Spinal cord (tissue), 10 donors: ENCODE measurements at places on chromosomes 7 and 10. TPM values are rescaled to one million over a fixed set of nuclear protein-coding genes. Genes with fewer than 3 reads are reported as not detected.

The CC2D2B gene
- 4.2 TPM for total RNA-seq

GRCh38 chr10:9211228-9211627 is 1156.7 kb downstream of the GATA3 start:
- no peak for DNase-seq

- no peak for DNase-seq
These were observed 897.3 kb downstream of the PCDH15 start for GRCh38 chr10:53903756-53904155.

The NKX1-2 gene
- total RNA-seq: 0.79 TPM

GRCh38 chr10:130761788-130762301 is 549.7 kb downstream of the TCERG1L start:
- DNase-seq: no peak

The ASB4 gene
- 0.72 TPM for total RNA-seq

The BMPER gene
- 16.8 TPM for total RNA-seq
